ENCODE measurements at places on chromosomes 3 and 15. TPM values are rescaled to one million over a fixed set of nuclear protein-coding genes. Genes with fewer than 3 reads are reported as not detected.

Gene CDC25A
- total RNA-seq, result 29.0 TPM

Gene DCP1A
- total RNA-seq, result 9.9 TPM

Gene RHO
- not detected for total RNA-seq

Gene ROPN1
- not detected for total RNA-seq

Gene CCNDBP1
- total RNA-seq, result 26.1 TPM

Gene ACAN
- not detected for total RNA-seq

Gene C3orf85
- total RNA-seq, result not detected

Gene MEX3B
- 1.3 TPM for total RNA-seq

Gene ITIH4
- 0.95 TPM for total RNA-seq

Gene SLC24A5
- total RNA-seq, result not detected

Gene GOLGA6A
- not detected for total RNA-seq

Data from foreskin keratinocyte (primary cell).